ENCODE measurements at places on chromosomes 5 and 9.

DNA sequence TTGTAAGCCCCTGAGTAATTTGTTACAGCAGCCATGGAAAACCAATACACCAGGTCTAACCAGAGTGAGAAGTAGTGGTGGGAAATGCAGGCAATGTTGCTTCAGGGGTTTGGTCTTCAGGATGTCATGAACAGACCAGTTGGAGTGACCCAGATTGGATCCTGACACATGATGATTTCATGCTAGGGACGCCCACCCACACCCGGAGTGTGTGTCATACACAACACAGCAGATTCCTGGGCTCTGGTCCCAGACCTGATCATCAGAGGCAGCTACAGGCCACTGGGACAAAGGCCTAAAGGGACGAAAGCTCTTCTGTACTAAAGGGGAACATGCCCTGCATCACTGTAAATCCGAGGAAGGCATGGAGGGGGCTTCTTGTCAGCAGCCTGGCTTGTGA, 194.2 kb downstream of the NSG2 start:
- no peak for DNase-seq

GRCh38 chr5:135212361-135213026, 178.5 kb upstream of the PITX1 start:
- no peak for DNase-seq

DNA sequence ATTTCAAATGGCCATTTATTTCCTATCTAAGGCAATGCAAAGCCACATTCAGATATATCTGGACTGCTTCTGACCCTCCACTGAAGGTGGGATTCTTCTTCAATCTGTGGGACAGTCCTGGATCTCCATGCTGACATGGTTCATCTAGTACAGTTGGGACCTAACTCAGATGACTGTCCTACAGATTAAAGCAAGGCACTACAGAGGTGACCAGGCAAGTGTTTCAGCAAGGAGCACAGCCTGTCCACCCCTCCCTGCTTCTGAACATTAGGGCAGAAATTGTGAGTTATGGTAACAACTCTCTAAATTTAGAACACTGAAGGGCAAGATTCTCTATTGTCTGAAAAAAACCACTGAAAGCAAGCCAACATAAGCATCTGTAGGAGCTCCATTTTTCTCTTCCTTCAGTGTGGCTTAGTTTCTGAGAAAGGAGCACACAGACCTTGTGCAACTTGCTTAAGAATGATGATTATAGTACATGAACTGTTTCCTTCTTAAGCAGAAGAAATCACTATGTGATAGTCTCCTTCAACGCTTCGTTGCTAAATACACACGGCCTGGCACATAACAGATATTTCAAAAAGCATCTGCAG, 62.9 kb upstream of the BARX1 start:
- no peak for DNase-seq

DNA sequence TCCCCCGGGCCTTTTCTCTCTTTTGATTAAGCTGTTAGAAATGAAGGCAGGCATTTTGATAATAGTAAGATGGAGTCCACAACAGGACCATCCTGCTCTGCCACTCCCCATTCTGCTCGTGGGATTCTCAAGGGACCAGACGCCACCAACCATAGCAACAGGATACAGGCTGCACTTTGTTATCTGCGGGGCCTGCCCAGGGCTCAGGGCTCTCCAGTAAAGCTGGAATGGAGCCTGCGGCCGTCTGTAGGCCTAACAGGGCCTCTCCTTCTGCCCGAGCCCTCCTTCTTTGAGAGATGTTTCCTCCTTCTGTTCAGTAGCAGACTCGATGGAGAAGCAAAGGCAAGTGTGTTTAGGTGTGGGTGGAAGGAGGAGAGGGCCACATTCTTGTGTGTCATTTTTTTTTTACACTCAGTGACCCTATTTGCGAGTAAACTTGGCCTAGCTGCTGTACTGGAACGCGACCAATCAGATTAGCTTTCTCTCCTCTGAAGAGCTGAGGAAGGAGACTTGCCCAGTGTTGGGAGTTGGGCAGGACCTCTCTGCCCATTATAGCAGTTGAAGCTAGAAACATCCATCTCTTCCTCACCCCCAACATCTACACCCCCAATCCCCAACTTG, 8.9 kb upstream of the EPB41L4B start:
- DNase-seq = no peak

- no peak for DNase-seq
Measured at GRCh38 chr5:119290161-119290569, 65.7 kb upstream of the TNFAIP8 start.

- no peak for DNase-seq
Measured at GRCh38 chr9:71908825-71909224, 2.2 kb downstream of the ABHD17B start.

DNA sequence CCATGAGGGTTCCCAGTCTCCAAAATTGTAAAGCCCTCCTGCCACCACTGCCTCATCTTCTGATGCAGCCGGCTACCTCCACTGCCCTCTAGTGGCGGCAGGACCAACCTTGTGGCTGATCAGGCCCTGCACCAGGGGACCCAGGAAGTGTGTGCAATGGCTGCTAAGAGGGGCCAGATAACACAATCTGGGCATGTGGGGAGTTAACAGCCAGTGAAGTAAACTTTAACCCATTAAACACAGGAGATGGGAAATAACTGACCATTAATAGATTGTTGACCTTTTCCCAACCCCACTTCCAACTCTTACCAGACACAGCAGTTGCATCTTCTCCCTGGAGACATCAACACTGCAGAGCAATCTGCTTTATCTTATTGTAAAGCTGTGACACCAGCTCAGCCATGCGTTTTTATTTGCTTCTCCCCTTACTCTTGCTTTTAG, 63.3 kb downstream of the FREM1 start:
- peak; percentile 67 for DNase-seq

DNA sequence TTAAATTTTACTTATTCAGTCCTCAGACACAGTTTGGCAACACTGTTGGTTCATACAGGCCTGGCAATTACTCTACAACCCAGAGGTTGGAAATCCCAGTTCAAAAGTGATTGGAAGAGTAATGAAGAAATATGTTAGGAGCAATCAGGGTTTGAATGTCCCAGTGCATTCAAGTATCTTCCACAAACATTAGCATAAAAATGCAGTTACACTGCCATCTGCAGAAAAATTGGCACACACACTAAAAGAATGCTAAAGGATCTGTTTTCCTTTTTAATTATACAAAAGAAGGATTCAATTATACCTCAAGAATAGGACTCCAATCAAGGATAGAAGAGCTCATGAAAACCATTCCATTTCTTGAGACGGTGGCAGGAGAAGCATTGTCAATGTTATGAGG, 130.2 kb downstream of the DNAH5 start:
- no peak for DNase-seq

DNA sequence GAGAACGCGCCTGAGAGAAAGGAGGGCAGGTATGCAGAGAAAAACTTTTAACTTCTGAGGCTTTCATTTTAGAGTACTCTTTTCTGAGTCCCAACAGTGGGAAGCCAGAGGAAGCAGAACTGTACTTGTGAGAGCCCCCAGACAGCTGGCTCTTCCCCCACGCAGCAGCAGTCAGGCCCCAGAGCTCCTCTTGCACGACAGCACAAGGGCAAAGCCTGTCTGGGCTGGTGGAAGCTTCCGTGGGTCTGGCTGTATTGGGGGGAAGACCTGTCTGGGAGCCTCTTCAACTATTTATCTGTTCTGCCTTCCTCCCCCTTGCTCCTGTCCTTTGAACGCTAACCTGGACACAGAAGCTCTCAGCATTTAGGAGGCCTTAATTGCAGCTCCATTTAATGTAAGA, 68.2 kb downstream of the THBS4 start:
- no peak for DNase-seq

DNA sequence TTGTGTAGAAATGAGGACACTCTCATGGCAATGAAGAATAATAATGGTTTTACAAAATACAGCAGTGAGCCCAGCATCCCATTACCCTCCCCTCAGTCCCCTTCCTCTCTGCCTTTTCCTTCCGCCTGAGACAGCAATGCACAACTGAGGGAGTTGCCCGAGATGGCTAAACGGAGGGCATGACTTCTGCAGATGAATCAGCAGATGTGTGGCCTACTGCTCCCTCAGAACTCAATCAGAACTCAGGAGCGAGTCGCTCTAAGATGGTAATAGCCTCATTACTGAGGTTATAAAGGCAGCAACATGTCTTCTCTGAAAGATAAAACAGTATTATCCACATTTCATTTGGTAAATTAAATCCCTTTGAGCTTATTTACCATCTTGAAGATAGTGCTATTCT, 326.6 kb downstream of the ENC1 start:
- no peak for DNase-seq

DNA sequence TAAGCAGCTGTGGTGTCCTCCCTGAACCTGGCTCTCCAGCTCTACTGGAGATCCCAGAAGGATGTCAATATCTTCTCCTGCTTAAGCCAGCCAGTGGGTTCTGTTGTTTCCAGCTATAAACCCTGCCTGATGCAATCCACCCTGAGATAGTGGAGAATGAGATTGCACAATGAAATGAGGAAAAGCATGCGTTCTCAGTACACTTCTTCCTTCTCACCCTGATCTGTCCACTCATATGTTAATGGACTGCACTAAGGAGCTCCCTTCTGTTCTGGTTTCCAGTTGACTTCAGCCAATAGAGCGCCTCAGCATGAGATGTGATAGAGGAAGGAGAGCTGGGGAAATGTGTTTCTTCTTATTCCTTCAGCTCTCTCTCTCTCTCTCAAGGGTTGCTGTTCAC, 40.0 kb upstream of the CDH6 start:
- DNase-seq = no peak
